ENCODE measurements at places on chromosomes 16 and 17.

DNA sequence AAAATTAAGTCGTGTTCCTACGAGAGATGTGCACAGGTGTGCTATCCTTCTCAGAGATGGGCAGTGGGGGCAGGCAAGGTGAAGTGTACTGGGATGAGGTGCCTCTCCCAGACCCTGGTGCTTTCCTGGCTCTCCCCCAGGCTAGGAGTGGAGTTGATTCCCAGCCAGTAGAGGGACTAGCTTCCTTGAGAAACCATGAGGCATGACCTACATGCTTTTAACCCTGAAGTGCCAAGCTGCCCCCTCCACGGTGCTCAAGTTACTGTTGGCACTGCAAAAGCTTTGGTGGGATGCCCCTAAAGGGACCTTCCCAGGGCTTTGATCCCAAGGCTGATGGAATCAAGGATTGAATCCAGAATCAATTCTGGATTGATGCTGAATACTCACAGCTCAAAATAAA is 47.0 kb upstream of the SREBF1 start:
- DNase-seq: no peak

DNA sequence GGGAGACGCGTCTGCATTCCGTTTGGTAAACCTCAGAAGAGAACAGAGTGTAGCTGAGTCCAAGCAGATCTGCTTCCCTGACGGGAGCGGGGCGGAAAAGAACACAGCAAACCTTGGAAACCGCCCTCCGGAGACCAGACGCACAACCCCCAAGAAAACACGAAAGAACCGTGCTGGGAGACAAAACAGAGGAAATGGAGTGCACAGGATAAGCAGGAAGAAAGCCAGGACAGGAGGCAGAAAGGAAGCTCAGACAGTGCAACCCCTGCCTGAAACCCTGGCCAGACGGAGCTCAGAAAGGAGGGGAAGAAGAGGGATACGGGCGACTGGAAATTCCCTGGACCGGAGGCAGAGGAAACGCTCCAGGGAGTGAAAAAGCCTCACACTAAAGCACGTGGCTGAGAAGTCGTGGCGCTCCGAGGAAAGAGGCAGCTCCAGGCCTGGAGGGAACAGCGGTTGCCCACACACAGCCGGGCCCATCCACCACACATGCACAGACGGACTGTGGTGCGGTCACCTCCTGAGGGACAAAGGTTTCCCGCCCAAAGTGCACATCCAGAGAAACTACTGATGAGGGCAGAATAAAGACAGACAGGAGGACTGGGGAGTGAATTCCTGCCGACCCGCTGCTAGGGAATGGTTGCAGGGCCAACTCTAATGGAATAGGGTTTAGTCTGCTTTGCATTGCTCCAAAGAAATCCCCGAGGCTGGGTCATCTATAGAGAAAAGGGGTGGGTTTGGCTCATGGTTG is 10.2 kb downstream of the DPEP1 start:
- no peak for DNase-seq

DNA sequence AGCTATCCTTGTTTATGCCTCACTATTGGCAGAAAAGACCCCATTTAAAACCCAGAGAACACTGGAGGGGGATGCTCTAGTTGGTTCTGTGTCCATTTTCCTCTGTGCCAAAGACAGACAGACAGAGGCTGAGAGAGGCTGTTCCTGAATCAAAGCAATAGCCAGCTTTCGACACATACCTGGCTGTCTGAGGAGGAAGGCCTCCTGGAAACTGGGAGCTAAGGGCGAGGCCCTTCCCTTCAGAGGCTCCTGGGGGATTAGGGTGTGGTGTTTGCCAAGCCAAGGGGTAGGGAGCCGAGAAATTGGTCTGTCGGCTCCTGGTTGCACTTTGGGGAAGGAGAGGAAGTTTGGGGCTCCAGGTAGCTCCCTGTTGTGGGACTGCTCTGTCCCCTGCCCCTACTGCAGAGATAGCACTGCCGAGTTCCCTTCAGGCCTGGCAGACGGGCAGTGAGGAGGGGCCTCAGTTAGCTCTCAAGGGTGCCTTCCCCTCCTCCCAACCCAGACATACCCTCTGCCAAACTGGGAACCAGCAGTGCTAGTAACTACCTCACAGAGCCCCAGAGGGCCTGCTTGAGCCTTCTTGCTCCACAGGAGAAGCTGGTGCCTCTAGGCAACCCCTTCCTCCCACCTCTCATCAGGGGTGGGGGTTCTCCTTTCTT is 56.1 kb downstream of the IGF2BP1 start:
- DNase-seq: no peak

DNA sequence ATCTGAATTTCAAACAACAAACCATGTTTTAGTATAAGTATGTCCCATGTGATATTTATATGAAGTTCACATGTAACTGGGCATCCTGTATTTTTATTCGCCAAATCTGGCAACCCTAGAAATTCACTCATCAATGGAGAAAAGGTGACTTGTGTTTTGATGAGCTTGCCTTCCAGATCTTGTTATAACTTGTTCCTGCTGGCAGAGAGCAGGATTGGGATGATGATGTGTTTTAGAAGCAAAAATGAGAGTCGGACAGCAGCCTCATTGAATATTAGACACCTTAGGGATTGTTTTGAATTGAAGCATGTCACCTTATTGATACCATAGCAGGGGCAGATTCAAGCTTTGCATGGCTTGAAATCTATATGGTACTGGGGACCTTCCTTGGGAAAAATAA is 85.4 kb upstream of the MED13 start:
- no peak for DNase-seq

- DNase-seq: peak; percentile 89
Measured at GRCh38 chr17:19306160-19307111, 56.1 kb downstream of the B9D1 start.

- no peak for DNase-seq
Measured at GRCh38 chr17:63601439-63602371, 1.0 kb downstream of the TACO1 start.

GRCh38 chr16:68492151-68492542 is 43.8 kb upstream of the SMPD3 start:
- no peak for DNase-seq

DNA sequence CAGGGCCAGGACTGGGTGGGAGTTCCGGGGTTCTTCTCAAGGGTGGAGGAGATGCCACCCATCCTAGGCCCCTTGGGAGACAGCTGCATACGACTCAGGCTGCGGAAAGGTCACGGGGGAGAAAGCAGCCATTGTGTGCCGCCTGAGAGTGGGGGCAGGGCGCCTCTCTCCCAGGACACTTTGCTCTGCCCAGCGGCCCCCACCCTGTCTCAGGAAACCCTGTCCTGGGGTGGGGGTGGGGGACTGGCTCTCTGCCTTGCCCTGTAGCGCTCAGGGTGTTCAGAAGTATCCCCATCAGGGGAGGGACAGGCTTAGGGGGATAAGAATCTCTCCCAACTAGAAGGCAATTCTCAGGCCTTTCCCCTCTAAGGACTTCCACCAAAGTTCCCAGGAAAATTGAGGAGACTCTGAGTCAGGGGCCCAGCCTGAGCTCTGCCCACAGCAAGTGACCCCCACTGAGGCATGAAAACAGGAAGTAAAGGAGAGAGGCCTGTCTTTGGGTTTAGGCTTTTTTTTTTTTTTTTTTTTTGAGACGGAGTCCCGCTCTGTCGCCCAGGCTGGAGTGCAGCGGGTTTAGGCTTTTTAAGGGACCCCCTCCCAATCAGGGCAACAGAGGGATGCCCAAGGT is 4.9 kb downstream of the GIT1 start:
- no peak for DNase-seq

DNA sequence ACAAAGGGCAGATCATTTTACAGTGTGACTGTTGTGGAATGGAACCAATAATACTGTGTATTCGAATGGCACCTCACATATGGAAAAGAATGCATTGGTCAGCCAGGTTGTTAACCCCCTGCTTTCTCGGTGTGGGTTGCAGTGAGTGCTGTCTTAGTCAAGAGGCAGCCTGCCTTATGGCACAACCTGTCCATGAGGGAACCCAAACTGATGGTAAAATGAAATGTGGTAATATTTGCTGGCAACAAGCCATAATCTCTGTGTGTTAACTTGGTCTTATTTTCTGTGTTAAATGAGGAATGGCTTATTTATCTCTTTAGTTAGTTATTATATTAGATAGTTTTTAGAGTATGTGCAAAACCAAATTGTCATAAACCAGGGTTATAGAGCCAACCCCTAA is 81.6 kb downstream of the TMC6 start:
- DNase-seq: no peak

DNA sequence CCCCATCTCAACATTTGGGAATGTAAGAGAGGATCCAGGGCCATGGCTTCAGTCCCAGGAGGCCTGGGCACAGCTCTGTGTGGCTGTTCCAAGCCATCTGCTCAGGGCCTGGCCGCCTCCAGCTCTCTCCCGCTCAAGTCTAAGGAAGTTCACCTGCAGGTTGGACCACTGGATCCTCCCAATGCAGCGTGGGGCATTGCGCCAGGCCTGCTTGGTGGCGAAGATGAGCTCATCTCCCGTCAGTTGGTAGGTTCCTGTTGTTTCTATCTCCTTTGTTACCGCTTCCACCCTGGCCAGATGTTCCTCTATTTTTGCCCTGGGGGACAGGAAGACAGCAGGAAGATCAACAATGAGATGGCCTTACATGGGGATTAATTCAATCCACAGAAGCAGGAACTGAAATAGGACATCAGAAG is 17.5 kb downstream of the NOS2 start:
- no peak for DNase-seq

DNA sequence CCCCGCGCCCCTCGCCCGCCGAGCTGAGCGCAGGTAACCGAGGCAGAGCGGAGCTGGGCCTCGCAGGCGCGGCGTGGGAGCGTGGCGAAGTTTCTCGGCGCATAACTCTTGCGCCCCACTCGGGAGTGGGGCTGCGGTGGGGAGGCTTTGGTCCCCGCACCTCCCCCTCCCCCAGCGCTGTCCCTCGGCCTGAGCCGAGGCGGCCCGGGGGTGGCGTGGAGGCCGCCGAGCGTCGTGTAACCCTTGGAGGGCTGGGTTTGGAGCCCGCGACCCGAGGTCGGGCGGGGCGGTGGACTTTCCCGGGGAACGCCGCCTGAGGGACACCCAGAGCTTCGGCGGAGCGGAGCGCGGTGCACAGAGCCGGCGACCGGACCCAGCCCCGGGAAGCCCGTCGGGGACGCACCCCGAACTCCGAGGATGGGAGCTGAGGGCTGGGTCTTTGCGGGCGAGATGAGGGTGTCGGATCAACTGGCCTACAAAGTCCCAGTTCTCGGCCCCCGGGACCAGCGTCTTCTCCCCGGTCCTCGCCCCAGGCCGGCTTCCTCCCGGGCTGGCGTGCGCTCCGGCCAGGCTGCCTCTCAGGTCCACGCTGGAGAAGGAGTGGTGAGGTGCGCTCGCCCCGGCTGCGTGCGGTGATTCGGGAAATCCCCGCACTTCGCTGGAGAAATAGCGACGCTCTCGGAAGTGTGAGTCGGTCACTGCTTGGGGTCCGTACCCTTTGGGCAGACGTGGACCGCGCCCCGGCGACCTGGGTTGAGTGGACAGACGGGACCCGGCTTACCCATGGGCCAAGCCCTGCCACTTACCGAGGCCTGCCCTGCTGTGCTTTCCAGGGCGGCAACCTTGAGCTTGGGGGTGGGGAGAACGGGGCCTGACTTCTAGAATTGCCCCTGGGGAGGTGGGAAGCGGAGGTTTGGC is 168.4 kb downstream of the RAB11FIP4 start:
- no peak for DNase-seq

- no peak for DNase-seq
Measured at GRCh38 chr16:26770547-26770946, 296.2 kb upstream of the C16orf82 start.

All from RPMI8226 (cell line).